ENCODE measurements at places on chromosomes 12 and 14. TPM values are rescaled to one million over a fixed set of nuclear protein-coding genes. Genes with fewer than 3 reads are reported as not detected.

Gene CLEC6A
- not detected for total RNA-seq

DNA sequence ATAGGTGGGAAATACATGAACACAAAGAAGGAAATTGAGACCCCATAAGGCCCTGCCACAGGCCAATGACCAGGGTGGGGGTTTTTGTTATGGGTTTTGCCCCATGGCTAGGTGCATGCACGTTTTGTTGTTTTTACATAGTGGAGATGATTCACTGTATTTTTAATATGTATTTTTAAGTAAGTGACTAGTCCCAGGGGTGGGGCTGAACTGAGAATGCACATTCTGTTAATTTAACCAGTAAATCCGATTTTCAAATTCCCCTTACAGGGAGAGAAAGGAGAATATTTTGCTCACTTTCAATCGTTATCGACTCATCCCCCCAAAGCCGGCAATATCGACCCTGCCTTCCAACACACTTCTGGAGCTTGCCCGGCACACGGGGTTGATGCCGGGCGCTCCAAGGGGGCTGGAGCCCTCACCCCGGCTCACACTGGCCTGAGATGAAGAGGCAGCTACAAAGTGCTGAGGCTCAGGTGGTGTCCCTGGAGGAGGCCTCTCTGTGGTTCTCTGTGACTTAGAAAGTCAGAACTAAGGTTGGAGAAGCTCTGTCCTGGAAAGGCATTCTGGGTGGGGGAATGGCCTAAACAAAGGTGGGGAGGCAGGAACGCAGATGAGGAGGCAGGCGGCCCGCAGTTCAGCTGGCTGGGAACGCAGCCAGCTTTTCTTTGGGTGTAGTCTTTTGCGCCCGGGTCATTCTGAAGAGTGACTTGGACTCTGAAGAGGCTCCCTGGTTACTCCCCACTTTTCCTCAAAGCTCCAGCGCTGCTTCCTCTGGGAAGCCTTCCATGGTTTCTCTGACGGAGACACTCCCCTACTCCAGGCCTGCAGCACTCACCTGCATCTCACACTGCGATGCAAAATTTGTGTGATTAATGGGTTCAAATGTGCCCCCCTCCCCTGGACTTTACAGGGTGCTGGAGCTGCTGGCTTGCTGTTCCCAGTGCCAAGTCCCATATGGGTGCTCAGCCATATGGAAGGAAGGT, 50.7 kb upstream of the DLK1 start:
- H3K4me3 ChIP-seq, result no peak overlapping the region
- no peak overlapping the region for H3K27ac ChIP-seq
- H3K36me3 ChIP-seq, result no peaks in the 10 kb centered on the region
- H3K27me3 ChIP-seq, result no peaks in the 10 kb centered on the region

Gene RAD9B
- total RNA-seq, result 0.91 TPM

- H3K4me3 ChIP-seq, result no peak overlapping the region
- H3K4me1 ChIP-seq, result peaks cover 6% of the 10 kb centered on the region
- no peak for DNase-seq
Measured at GRCh38 chr12:22536346-22536945, 7.9 kb downstream of the C2CD5 start.

- H3K36me3 ChIP-seq, result peaks cover under 1% of the 10 kb centered on the region
- H3K27me3 ChIP-seq, result no peaks in the 10 kb centered on the region
- DNase-seq, result no peak
- H3K27ac ChIP-seq, result peak overlapping the region; percentile 96
- peaks cover 48% of the 10 kb centered on the region for H3K4me1 ChIP-seq
Measured at GRCh38 chr14:100374270-100374669, 51.1 kb downstream of the SLC25A47 start.

GRCh38 chr12:132395908-132396305, 66.5 kb upstream of the GALNT9 start:
- H3K4me1 ChIP-seq, result no peaks in the 10 kb centered on the region
- no peak overlapping the region for H3K4me3 ChIP-seq
- peaks cover 65% of the 10 kb centered on the region for H3K27me3 ChIP-seq
- DNase-seq, result no peak

DNA sequence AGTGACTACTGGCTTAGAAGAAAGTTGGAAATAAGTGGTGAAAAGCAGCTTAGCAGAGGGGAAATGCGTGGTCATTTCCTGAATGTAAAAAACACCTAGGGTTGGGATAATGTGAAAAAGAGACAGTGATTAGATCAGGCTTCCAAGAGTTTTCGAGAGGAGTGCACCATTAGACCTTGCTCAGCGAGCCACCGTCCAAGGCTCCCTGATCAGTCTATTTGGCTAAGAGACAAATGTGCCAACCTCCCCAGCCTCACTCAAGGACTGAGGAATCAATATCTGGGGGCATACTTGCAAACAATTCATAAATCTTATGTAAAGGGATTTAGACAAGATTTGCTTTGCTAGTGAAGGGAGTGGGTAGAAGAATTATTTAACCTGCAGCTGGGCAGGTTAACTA, 594.5 kb downstream of the NRXN3 start:
- no peak for DNase-seq
- no peaks in the 10 kb centered on the region for H3K4me1 ChIP-seq
- no peaks in the 10 kb centered on the region for H3K36me3 ChIP-seq
- H3K4me3 ChIP-seq, result no peak overlapping the region
- H3K27me3 ChIP-seq, result no peaks in the 10 kb centered on the region

DNA sequence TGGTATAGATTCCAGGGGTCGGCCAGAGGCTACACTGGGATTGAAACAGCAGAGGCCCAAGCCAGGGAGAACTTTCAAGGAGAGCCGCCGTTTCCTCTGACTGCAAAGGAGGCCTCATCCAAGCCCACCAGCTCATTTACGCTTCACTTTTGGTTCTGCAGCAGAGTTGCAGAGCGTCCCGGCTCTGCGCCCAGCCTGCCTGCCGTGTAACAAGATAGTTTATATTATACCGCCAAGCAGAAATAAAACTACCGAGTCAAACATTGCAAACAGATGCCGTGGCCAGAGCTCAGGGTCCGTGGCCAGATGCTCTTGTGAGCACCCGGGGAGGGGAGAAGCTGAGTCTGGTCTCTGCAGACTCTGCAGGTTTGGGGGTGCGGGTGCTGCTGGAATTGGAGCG, 60.7 kb upstream of the TBX3 start:
- DNase-seq, result no peak
- no peaks in the 10 kb centered on the region for H3K27me3 ChIP-seq
- no peak overlapping the region for H3K4me3 ChIP-seq
- no peak overlapping the region for H3K27ac ChIP-seq

Gene MIP
- total RNA-seq, result not detected
